ENCODE measurements at places on chromosomes 5 and 9.
A peak's percentile ranks its signal among the peaks of the same experiment; 100 is the strongest.

- no peak for DNase-seq
Observed at GRCh38 chr9:27065288-27065687, 43.7 kb upstream of the TEK start.

- no peak for DNase-seq
Observed at GRCh38 chr9:115759426-115759825, 394.2 kb upstream of the PAPPA start.

DNA sequence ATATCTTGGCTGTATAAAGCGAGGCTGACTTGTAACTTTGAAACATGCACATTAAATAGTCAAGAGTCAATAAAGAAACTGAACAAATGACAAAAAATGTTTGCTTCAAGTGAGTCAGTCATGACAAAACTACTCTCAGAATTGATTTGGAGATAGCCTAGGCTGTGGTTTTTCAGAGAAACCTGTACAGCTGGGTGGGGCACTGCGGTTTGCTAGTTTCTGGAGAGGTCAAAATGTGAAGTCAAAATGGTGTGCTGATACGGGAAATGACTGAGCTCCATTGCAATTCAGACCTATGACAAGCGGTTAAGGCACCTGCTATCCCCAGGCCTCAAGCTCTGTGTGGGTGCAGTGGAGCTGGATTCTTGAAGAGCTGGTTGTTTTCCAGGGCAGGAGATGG lies 10.3 kb upstream of the CD180 start:
- DNase-seq = peak; percentile 57

DNA sequence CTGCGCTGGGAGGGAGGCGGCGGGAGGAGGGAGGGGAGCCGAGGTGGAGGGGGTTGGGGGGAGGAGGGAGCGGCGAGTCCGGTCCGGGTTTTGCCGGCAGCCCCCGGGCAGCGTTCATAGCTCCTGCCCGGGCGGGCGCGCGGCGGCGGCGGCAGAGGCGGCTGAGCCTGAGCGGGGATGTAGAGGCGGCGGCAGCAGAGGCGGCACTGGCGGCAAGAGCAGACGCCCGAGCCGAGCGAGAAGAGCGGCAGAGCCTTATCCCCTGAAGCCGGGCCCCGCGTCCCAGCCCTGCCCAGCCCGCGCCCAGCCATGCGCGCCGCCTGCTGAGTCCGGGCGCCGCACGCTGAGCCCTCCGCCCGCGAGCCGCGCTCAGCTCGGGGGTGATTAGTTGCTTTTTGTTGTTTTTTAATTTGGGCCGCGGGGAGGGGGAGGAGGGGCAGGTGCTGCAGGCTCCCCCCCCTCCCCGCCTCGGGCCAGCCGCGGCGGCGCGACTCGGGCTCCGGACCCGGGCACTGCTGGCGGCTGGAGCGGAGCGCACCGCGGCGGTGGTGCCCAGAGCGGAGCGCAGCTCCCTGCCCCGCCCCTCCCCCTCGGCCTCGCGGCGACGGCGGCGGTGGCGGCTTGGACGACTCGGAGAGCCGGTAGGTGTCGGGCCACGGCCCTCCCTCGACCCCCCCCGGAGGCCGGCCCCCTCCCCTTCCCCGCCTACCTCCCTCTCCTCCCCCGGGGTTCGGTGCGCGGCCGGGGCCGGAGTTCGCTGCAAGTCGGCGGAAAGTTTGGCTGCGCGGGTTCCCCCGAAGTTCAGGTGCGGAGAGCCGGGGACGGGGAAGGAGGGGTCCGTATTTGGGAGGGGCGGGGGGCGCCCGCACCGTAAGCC lies at the start of gene CXXC5:
TSS of gene CXXC5 (plus strand) at position 145 of the 877 bp plus-strand sequence. CDS start 32,175 bp downstream, outside the sequence.
- no peak for DNase-seq

DNA sequence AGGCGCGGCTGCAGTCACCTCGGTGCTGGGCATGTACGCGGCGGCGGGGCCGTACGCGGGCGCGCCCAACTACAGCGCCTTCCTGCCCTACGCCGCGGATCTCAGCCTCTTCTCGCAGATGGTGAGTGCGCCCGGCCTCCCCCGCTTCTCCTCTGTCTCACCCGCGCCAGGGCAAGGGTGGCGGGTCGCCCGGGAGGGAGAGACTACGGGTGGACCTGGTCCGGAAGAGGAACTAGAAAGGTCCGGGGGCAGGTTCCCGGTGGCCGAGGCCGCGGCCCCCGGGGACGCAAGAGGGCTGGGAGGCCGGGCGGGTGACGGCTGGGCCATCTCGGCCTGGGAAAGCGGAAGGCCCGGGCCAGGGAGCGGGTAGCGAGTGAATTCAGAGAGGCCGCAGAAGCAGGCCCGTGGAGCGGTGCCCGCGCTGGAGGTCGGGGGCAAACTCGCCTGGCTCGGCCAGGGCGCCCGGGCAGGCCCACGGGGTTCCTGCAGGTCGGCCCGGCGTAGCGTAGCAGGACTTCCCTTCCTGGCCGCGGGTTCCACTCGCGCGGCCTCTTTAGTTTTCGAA lies 711 bp downstream of the IRX1 start:
- DNase-seq = no peak

DNA sequence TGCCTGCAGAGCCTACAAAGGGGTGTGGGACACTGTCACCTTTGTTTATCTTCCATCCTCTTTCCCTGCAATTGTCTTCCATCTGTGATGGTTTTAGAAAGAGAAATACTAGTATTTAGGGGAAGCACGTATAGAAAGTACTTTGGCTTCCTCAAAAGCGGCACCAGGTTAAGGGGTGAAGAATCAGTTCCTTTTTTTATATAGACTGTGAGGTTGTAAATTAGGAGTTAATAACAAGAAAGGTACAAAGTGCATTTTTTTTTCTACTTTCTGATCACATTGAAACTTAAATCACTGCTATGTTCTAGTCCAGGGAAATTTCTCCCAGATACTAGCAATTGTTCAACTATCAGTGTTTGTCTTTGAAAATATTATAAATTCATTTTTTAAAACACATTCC lies 219.3 kb downstream of the CEMIP2 start:
- no peak for DNase-seq

GRCh38 chr9:621201-621855 lies 220.2 kb upstream of the DMRT1 start:
- DNase-seq = no peak

DNA sequence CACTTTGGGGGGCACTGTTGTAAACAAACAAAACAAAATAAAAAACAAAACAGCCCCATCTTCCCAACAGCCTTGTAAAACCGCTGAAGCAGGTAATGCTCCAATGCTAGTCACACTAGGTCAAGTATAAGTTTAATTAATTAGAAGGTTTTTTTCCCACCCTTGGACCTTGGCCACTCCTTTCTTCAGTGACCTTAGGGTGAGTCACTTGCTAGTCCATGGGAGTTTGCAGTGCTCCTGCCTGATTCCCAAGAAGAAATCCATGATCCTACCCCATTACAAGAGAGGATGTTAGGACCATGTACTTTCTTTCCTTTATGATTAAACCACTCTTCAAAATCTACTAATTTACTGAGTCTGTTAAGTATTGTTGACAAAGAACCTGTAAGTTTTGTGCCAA lies 192.2 kb upstream of the CDKN2B start:
- DNase-seq = no peak

- no peak for DNase-seq
Observed at GRCh38 chr5:33241802-33242201, 199.0 kb upstream of the TARS1 start.

DNA sequence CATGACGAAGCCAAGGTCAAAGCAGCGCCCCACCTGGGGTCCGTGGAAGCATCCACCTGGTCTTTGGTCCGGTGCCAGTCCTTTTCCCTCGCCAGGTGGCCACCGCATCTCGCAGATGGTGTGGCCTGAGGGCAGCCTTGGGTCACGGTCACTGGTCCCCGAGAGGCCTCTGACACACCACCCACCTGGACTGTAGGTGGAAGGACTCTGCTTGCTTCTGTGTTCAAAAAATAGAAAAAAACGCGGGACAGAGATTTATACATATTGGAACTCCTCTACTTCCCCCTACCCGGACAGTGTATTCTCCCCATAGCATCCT lies 466 bp upstream of the TTC39B start:
- no peak for DNase-seq

DNA sequence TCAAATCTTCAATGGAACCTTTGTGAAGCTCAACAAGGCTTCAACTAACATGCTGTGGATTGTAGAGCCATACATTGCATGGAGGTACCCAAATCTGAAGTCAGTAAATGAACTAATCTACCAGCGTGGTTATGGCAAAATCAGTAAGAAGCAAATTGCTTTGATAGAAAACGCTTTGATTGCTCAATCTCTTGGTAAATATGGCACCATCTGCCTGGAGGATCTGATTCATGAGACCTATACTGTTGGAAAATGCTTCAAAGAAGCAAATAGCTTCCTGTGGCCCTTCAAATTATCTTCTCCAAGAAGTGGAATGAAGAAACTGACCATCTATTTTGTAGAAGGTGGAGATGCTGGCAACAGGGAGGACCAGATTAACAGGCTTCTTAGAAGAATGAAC lies 54.7 kb upstream of the TTC39B start:
- no peak for DNase-seq

- no peak for DNase-seq
Observed at GRCh38 chr9:77541055-77541454, 107.1 kb downstream of the GNA14 start.
